ENCODE measurements at places on chromosomes 3 and 15.
A peak's percentile ranks its signal among the peaks of the same experiment; 100 is the strongest.

- no peak for DNase-seq
Measured at GRCh38 chr15:88998980-88999713, 86.0 kb upstream of the MFGE8 start.

GRCh38 chr3:184479426-184480126 lies 82.0 kb upstream of the EPHB3 start:
- DNase-seq, result no peak

- DNase-seq, result peak; percentile 39
Measured at GRCh38 chr3:194326192-194326967, 24.7 kb downstream of the CPN2 start.

- no peak for DNase-seq
Measured at GRCh38 chr3:115702598-115702997, 79.3 kb downstream of the GAP43 start.

- peak; percentile 22 for DNase-seq
Measured at GRCh38 chr3:194556086-194557056, 69.6 kb upstream of the ATP13A3 start.

- no peak for DNase-seq
Measured at GRCh38 chr3:118354556-118354955, 680.1 kb downstream of the IGSF11 start.

- no peak for DNase-seq
Measured at GRCh38 chr15:23708332-23708731, 21.2 kb upstream of the NDN start.

DNA sequence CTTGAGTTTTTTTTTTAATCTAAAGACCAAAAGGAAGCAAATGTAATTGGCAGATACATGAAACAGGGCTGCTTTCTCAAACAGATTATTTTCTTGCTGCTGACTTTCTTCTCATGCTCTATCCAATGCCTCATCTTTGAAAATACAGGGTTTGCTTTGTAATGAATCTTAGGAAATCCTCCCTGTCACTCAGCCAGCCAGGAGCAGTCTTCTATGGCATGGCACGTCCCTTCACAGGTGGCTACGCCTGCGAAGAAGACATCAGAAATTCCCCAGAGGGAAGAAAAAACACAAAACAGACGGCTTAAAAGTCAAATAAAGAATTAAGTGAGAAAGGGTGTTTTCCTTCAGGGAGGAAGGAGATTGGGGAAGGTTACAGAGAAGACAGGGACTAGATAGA lies 242.5 kb downstream of the IGSF11 start:
- no peak for DNase-seq

- DNase-seq, result no peak
Measured at GRCh38 chr15:74176262-74177214, 3.0 kb downstream of the ISLR start.

DNA sequence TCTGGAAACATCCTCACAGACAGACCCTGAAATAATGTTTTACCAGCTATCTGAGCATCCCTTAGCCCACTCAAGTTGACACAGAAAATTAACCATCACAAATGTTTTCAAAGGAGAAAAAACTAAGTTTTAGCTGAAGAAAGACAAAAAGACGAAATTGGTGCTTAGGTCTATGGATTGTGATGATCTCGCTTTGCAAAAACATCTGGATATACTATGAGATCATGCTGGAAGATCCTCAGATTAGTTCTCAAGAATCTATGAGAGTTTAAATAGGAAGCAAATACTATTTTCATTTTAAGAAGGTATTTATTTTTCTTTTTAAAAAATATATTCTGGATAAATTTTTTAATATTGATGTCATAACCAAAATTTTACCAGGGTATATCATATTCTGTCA lies 42.6 kb upstream of the MBNL1 start:
- no peak for DNase-seq

All from hematopoietic multipotent progenitor cell treated with erythropoietin and hydrocortisone succinate and interleukin-3 and kit ligand, for 8 days (in vitro differentiated cells).